ENCODE measurements at places on chromosomes 7 and 10.

GRCh38 chr7:1065263-1065584 is 20.9 kb downstream of the GPR146 start:
- no peak for DNase-seq

DNA sequence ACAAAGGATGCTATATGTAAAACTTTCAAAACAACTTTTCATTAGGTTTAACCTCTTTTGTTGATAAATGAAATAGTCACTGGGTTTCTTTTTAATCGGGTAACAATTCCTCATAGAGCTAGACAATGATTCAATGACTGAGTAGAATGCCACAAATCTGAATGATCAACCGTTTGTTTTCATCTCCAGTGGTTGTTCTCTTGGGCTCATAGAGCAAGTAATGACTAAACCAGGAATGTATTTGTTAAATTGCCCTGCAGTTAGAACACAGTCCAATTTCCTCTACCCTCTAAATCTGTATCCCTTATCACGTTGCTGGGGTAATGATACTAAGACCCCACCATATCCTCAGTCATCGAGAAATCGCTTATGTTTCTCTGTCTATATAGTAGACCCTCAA is 40.0 kb downstream of the CNNM1 start:
- no peak for DNase-seq

DNA sequence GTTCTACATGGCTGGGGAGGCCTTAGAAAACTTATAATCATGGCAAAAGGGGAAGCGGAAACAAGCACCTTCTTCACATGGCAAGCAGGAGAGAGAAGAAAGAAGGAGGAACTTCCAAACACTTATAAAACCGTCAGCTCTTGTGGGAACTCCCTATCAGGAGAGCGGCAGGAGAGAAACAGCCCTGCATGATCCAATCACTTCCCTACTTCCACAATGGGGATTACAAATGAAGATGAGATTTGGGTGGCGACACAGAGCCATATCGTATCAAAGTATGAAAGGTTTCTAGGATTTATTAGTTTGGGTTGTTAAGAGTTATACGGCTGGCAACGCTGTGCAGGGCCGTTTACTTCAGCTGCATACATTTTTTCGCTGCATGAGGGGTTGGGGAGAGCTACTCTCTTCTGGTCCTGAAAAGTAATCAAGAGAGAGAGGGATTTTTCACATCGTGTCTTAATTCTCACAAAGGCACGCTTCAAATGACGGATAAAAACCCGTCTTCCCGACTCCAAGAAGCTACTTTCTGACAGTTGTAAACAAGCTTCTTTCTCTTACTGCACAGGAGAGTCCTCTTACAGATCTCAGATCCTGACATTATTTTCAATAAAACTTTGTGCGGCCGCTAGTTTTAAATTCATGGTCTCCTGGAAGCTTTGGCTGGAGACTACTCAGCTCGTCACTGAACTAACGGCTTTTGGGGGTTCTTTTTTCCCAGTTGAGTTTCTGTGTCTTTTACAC is 751 bp upstream of the GTPBP10 start:
- no peak for DNase-seq

DNA sequence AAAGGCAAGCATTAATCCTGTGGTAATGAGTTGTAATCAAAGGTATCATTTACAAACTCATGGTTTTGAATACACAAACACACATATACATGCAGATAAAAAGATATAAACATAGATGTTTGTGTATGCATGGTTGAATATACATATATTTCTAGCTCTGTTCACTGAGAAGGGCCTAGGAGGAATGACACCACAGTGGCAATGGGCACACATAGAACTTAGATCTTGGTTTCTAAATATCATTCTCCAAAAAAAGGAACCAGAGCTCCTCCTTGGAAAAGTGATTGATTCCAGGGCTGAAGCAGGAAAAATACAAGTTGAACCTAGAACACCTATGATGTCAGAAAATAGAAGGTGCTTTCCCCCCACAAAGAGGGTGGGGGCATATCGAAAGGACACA is 6.9 kb downstream of the CUL2 start:
- DNase-seq: no peak

- no peak for DNase-seq
Observed at GRCh38 chr7:115332691-115333090, 410.8 kb downstream of the MDFIC start.

DNA sequence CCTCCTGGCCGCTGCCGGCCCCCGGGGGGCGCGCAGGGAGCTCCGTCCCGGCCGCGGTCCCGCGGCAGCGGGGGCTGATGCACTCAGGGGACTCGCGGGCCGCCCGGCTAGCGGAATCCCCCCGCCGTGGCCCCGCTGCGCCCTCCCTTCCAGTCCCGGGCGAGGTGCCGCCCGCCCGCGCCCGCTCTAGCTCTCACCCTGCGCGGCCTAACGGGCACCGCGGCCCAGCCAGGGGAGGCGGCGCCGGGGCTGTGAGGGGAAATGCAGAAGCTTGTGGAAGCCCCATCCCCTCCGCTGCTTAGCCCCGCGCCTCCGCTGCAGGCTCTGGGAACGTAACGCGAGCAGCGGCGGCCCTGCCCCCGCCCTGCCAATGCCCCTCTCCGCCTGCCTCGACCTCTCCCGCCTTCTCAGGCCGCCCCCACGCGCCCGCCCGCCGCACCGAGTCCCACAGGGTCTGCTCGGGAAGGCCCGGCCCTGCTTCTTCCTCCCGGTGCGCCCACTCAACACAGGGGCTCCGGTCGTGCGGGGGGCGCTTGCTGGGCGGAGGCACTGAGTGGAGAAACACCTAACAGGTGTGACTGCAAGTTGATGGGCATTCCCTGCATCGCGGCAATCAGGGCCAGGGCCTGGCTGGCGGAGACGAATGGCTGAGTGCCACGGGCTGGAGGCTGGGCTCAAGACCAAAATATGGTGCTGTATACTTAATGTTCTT is 384 bp upstream of the TMEM229A start:
- DNase-seq: no peak

DNA sequence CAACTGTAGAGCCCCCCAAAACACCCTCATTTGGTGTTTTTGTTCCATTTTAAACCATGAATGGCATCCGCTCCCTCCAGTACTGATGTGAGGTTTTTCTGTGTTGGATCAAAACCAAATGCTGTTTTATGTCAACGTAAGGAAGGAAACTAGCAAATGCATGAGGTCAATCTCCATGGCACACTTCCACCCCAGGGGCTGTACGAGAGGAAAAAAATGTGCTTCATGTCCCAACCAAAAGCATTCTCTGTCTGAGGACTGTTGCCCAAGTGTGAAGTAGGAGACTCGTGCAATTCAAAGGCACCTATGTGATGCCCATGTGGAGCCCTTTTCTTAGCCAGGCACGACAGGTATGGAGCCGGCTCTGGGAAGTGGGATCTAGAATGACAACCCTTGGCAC is 180.3 kb upstream of the MKI67 start:
- DNase-seq: no peak

DNA sequence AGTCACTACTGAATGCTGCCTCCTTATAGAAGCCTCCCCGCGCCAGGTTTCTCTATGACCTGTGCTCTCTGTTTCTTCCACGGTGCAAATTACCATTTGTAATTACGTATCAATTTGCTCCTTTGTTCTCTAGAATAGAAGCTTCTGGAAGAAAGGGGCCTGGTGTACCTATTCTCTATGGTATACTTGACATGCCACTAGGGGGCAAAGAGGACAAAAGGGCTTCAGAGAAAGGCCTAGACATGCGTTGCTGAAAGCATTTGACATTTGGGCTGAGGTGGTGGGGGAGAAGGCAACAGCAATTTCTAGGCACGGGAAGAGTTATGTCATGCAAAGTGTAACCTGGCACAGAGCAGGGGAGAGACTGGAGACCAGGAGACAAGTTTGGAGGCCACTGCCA is 148.7 kb downstream of the WDR11 start:
- DNase-seq: no peak

- DNase-seq: no peak
Observed at GRCh38 chr7:151346470-151346769, 4.8 kb downstream of the NUB1 start.

- DNase-seq: no peak
Observed at GRCh38 chr7:50348469-50349162, 44.1 kb downstream of the IKZF1 start.

- no peak for DNase-seq
Observed at GRCh38 chr7:117470777-117471176, 9.0 kb upstream of the CFTR start.

GRCh38 chr10:114075093-114075492 is 31.4 kb downstream of the ADRB1 start:
- DNase-seq: no peak

- no peak for DNase-seq
Observed at GRCh38 chr7:38281266-38281665, 7.8 kb upstream of the TARP start.

DNA sequence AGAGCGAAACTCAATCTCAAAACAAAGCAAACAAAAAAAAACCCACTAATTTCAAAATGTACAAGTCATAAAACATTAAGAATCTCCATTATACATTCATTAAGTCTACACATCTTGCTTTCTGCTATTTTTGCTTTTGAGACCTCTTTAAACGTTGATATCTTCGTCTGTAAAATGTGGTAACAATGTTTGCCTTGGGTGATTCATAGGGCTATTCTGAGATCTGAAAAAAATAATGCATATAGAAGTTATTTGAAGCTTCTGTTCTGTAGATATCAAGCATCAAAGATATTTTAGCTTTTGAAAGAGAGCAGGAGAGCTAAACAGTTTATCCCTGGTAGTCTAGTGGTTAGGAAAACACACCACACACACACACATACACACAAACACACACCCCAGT is 158.1 kb upstream of the PLXDC2 start:
- DNase-seq: no peak

- DNase-seq: no peak
Observed at GRCh38 chr10:14873090-14873760, 5.4 kb upstream of the SUV39H2 start.

DNA sequence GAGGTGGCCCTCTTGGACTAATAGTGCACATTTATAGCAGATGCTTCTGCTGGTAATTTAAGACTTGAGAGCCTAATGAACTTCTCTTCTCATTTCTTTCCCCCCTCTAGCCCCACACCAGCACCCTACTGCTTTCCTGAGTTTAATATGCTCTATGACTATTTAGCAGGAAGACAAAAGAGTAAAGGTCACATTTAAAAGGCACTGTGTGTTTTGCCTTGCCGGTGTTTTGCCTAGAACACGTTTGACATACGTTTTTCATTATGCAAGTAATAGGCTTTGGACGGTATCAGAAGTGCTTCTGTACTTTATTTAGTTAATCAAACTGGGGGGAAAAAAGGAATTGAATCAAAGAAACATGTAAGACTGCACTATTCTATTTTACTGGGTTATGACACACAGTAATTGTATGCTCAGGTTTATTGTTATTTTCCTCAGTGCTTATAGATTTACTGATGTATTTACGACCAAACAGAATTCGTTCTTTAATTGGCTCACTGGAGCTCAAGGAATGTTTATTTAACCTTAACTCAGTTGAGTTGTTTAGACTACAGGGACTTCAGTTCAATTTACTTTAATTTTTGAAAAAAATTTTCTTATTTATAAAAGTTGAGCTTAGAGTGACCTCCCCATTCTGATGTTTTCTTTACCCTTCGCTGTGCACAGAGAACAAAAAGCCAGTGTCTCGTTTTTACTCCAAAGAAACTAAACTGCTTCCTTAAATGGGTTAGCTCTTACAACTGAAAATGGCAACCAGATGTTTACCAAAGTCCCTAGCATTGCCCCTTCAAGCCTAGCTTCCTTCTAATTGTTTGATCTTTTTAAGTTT is 35.4 kb downstream of the CPED1 start:
- no peak for DNase-seq

GRCh38 chr7:106952658-106953231 is 87.7 kb downstream of the PIK3CG start:
- DNase-seq: no peak

DNA sequence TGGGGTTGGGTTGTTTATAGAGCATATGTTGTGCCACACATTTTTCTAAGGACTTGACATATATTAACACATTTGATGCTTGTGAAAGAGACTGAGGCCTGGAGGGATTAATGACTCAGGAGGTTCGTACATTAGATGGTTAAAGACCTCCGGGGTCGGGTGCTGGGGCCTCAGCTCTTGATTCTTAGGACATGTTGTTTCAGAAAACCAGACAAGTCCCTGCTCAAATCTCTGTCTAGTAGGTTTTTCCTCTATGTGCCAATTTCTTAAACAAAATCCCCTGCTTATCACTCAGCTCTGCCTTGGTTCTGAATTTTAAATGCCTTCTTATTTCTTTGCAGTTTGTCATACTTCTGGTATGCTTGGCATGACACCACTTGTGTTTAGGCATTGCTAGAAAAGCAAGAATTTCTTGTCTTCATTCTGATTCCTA is 5.8 kb downstream of the UPP1 start:
- DNase-seq: no peak

Data from stimulated activated naive CD4-positive, alpha-beta T cell treated with Interleukin-2 at 50 U/mL for 16 hours (primary cell).